Mesenteric fat pad (tissue), 1 donor: ENCODE measurements at places on chromosomes 1 and 21.
A peak's percentile ranks its signal among the peaks of the same experiment; 100 is the strongest.

DNA sequence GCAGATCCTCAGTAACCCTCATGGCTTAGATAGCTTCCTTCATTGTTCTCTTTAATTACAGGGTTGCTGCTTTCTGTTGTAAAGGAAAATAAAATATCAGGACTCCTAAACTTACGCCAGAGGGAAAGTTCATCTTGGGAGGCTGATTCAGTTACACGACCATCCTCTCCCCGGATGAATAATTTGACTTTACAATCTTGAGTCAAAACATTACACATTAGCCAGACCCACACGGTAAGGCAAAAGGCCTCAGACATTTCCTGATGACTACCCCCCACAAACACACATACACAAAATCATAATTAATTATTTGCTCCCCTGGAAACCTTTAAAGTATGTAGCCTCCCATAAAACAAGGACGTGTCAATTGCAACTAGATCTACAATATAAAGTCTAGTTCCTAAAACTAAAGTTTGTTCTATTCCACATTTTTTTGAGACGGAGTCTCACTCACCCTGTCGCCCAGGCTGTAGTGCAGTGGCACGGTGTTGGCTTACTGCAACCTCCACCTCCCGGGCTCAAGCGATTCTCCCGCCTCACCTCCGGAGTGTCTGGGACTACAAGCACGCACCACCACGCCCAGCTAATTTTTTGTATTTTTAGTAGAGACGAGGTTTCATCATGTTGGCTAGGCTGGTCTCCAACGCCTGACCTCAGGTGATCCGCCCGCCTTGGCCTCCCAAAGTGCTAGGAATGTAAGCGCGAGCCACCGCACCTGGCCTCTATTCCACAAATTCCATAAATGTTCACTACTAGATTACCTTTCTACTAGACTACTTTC is 830 bp upstream of the PRDX1 start:
- DNase-seq = no peak

DNA sequence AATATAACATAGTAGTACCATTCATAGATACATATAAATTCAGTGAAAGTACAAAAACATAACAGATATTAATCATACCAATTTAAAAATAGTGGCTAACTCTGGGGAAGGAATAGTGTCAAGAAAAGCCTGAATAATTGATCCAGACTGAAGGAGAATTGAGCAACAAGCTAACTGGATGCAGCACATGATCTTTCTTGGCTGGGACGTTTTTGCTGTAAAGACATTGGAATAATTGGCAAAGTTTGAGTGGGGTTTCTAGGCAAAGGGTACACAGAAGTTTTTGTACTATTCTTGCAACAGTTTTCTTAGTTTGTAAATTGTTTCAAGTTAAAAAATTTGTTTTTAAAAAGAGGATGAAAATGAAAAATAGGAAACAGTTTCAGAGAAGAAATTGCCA is 2.6 kb upstream of the SH3GLB1 start:
- DNase-seq = no peak

GRCh38 chr1:56137521-56138505 is 441.6 kb downstream of the PLPP3 start:
- DNase-seq = no peak

- no peak for DNase-seq
Observed at GRCh38 chr1:150507912-150508864, at the start of gene ECM1. ECM1 (plus strand) TSS chr1:150508109; CDS start chr1:150508210, 101 bp downstream.

- no peak for DNase-seq
Observed at GRCh38 chr1:54160351-54160750, 7.6 kb upstream of the CDCP2 start.

DNA sequence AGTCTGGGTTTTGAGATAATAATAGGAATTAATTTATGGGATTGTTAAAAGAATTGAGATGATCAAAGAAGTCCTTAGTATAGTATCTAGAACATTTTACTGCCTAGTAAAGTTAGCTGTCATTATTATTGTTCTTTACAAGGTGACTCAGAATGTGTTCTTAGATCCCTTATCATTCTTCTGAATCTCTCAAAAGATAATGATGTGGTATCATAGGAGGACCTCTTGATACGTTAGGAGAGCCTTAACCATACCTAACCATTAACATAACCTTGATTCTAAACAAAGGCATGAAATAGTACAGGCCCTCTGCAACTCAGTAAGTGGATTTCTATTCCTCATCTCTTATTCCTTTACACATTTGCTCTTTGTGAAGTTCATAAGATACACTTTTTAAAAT is 246.6 kb upstream of the CACYBP start:
- DNase-seq = no peak

GRCh38 chr1:66752671-66753371 is 562 bp downstream of the DYNLT5 start:
- no peak for DNase-seq

GRCh38 chr1:19433719-19433998 is 51.7 kb downstream of the CAPZB start:
- no peak for DNase-seq

GRCh38 chr1:32817815-32818786 is 648 bp downstream of the S100PBP start:
- DNase-seq = peak; percentile 93

DNA sequence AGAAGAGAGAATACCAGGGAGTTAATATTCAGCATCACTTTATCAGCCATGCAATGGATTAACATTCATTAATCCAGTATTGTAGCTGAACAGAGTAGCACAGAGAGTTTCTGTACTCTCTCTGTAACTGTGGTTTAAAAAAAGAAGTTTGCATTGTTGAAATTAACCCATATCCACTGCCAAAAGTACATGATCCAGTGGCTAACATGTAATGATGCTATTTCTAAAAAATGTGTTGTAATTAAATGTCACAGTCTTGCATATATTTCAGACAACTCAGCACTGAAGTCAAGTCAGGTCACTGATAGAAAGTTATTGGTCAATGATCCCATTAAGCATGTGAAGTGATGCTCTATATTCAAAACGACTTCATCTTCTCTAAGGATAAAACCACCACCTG is 141.3 kb downstream of the NRIP1 start:
- no peak for DNase-seq

DNA sequence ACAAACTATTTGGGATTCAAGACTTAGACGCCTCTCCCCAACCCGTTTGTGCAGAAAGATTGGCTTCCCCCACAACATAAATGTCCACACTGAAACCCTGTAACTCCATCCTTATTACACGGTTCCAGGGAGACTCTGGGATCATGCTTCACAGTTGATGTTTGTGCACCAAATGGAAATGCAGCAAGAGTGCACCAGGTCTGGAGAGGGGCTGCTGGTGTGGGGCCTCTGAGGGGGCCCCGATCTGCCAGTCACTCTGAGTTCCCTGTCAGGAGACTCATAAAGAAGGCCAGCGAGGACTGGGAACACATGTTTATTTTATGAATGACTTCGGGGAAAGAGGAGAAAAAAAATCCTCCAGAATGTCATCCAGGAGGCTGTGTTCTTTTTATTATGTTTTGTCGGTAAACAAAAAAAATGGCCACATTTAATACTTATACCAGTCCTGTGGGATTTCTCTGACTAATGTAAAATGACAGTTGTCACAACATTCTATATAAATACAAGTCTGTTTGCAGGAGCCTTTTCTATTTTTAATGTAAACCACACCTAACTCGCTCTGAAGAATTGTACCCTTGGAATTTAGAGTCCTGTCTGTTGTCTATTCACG is 439.1 kb upstream of the VAMP3 start:
- DNase-seq = no peak

- DNase-seq = no peak
Observed at GRCh38 chr1:54311506-54311905, 94.7 kb downstream of the SSBP3 start.

DNA sequence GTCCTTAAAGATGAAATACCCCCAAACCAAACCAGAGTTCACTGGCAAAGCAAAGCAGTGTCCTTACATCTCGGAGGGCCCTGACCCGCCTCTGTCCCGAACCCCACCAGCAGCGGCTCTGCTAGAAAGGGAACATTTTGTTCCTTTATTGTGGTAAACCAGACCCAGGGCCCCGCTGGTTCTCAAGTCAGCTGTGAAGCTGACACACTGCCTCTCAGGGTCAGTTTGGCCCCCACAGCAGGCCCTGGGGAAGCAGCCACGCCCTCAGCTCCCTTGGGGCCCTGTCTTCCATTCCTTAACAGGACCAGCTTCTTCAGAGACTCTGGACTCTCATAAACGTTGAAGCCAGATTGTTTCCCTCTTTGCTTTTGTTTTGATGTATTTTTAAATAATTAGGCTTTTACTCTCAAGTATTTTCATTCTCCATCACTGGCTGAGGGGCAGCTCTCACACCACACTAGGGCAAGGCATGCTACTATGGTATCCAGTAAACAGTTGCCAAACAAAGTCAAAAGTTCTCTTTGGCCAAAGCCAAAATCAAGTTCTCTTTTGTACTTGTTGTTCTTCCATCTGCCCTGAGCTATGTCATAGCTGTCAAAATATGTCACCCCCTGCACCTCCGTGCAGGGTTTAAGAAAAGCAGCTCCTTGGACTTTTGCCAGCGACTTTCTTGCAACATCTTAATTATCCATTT is 61.1 kb upstream of the ANGPTL1 start:
- DNase-seq = peak; percentile 89

DNA sequence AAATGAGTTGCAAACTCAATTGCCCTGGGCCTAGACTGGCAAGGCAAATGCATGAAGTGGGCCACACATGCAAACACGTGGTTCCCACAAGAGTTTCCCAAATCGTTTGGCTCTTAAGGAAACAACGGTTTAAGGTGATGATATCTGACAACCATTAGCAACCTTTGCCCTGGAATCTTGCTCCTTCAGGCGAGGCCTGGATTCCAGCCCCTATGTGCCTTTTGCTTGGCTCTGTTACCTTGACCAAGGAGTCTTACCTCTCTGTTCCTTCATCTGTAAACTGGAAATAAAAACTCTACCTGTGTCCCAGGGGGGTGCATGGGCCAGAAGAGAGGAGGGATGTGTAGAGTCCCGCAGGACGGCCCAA is 72.1 kb upstream of the CASZ1 start:
- DNase-seq = no peak

DNA sequence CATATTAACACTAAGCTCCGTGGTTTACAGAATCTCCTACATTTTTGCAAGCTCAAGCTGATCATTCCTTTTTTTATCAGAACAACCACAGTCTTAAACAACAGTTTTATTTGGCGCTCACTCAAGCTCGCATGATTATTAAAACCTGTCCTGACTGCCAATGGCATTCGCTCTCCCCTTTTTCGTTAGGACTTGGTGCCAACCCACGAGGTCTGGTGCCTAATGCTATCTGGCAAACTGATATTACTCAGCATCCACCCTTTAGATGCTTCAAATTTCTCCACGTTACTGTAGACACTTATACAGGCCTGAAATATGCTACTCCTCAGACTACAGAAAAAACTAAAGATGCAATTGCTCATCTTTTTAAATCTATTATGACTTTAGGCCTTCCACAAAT is 23.0 kb upstream of the ITLN1 start:
- DNase-seq = no peak

GRCh38 chr1:36007741-36008140 is 76.2 kb upstream of the TEKT2 start:
- no peak for DNase-seq

- DNase-seq = no peak
Observed at GRCh38 chr21:39189857-39190604, 6.8 kb upstream of the PSMG1 start.

GRCh38 chr1:43073490-43074230 is 98.4 kb downstream of the EBNA1BP2 start:
- DNase-seq = no peak

DNA sequence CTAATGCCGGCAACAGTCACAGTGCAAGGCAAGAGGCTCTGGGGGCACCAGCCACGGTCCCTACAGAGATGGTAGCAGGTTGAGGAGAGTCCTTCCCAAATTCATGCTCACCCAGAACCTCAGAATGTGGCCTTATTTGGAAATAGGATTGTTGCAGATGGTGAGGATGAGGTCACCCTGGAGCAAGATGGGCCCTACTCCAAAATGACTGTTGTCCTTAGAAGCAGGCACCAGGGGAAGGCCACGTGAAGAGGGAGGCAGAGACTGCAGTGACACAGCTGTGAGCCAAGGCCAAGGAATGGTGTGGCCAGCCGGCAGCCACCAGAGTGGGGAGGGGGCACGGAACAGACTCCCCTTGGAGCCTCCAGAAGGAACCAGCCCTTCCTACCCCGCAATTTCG is 70.8 kb upstream of the CLDN14 start:
- DNase-seq = no peak

- DNase-seq = no peak
Observed at GRCh38 chr1:109775398-109775797, 11.7 kb upstream of the EPS8L3 start.

- peak; percentile 8 for DNase-seq
Observed at GRCh38 chr1:48021792-48022191, 24.6 kb upstream of the TRABD2B start.

- DNase-seq = no peak
Observed at GRCh38 chr1:209021622-209022021, 561.9 kb upstream of the CAMK1G start.

DNA sequence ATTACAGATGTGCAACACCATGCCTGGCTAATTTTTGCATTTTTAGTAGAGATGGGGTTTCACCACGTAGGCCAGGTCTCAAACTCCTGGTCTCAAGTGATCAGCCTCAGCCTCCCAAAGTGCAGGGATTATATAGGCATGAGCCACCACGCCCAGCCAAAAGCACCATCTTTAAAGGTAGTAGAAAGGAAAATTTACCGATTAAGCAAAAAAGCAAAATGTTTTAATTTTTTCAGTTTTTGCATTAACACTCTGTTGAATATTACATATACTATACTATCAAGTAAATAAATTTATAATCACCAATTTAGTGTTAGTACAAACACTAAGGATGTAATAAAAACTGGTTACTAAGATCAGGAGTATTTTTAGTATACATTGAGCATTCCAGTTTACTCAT is 20.6 kb downstream of the RC3H1 start:
- DNase-seq = no peak

GRCh38 chr1:17470021-17470799 is 30.7 kb upstream of the RCC2 start:
- no peak for DNase-seq

GRCh38 chr1:171792656-171793369 is 11.4 kb downstream of the METTL13 start:
- no peak for DNase-seq

DNA sequence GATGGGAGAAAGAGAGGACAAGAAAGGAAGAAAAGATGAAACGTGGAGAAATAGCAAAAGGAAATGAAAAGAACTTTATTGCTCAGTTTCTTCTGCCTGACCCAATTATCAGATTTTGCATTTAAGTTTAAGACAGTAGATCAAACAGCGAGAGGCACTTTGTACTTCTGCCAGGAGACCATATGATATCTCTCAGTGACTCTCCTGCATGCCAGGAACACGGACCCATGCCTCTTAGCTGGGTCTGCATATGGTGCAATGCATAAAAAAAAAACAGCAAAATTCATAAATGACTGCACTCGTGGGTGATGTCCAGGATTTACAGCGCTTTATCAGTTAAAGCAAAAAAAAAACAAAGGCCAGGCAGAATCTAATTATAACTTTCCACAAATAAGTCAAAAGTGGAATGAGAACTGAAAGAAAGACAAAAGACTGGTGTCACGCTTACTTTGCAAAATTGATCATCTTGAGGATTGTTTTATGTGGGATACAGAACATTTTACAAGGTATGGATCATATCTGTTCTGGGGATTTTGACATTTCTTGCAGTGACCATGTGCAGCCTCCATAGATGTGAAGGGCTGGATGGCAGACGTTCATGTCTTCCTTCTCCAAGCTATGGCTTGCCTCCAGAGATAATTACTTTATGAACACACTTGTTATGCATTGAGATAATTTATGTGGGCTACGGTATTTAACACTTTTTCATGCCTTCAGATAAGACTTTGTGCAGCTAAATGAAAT is 79.5 kb downstream of the RUNX1 start:
- no peak for DNase-seq
